Activated T-helper 1 cell treated with anti-CD3 and anti-CD28 coated beads, Interleukin-2, amount 50 U/mL, for 16 hours (primary cell): ENCODE measurements at places on chromosomes 7 and 10.

DNA sequence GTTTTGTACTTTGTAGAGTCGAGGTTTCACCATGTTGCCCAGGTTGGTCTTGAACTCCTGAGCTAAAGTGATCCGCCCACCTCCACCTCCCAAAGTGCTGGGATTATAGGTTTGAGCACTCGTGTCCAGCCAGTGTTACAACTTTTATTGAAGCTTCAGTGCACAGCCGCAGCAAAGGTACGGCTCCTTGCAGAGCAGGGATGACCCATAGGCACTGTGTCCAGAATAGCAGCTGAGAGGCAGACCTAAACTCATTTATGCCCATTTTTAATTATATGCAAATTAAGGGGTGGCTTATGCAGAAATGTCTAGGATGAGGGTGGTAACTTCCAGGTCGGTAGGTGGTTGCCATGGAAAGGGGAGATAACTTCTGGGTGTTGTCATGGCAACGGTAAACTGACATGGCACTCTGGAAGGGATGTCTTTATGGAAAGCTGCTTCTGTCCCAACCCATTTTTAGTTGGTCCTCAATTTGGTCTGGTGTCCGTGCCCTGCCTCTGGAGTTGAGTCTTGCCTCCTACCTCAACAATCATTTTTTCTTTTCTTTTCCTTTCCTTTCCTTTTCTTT, 22.7 kb downstream of the NYAP1 start:
- no peak for DNase-seq

DNA sequence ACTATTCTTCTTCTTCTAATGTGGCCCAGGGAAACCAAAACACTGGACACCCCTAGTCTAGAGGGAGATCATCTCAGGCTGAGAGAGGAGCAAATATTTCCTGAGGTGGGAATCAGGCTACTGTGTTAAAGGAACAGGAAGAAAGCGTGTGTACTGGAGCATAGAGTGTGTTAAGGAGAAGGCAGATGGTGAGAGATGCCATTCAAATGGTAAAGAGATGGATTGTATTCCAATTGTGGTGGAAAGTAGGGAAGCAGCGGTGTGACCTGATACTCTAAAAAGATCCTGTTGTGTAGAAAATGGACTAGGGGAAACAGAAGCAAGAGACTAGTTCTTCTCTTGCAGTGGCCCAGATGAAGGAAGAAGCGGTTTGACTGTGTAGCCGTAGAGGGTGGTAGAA, 31.2 kb downstream of the RAB18 start:
- DNase-seq, result no peak

DNA sequence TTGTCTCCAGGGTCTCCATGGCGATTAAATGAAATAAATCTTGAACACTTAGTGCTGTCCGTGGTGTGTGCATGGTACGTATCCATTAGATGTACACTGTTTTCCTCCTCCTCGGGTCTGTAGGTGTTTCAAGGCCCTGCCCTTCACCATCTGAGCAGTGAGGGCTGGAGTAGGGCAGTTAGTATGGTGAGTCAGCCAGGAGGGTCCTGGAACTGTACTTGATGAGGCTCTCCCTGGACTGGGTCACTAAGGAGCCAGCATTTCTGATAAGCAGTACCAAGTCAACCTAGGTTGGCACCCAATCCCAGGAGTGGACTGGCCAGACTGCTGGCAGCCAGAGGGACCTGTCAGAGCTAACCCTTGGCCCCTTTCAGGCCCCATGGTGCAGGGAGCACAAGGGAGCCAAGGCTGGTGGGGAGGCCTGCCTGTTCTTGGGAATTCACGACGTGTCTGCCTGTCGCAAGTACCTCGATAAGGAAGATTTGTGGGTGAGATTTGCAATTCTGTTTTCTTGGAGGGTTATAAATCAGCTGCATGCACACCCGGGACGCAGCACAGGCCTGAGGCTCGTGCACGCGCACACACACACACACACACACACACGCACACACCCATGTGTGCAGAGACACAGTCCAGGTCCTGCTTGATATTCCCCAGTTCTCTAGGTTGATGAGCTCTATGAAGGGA, 114.2 kb downstream of the ZMIZ1 start:
- no peak for DNase-seq

DNA sequence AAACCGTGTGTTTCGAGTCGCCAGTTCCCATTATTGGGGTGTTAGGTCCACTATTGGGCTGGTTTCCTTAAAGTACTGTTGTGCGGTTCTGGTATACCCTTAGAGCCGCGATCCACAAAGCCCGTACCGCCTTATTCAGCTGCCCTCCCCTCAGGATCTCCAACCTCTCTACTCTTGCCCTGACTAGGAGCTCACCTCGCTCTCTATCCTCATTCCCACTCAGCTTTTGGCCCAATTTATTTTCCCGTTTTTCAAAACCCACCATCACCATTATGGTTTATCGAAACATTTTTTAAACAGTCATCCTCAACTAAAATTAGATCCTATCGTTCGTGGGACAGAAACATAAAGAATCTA, 461 bp upstream of the ETV1 start:
- DNase-seq, result no peak

GRCh38 chr7:135512135-135512887, 2.4 kb upstream of the CNOT4 start:
- DNase-seq, result no peak

- DNase-seq, result no peak
Measured at GRCh38 chr7:30363778-30364563, 79.6 kb downstream of the ZNRF2 start.

DNA sequence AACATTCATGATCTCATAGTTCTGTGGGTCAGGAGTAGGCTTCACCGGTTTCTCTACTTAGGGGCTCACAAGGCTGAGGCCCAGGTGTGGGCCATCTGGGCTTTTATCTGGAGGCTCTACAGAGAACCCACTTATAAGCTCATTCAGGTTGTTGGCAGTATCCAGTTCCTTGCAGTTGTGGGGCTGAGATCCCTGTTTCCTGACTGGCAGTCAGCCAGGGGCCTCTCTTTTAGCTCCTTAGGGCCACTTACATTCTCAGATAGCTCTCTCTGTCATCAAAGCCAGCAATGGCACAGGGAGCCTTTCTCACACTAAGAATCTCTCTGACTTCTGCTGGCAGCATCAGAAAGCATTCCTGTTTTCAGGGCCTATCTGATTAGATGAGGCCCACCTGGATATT, 18.2 kb upstream of the HECTD2 start:
- no peak for DNase-seq

DNA sequence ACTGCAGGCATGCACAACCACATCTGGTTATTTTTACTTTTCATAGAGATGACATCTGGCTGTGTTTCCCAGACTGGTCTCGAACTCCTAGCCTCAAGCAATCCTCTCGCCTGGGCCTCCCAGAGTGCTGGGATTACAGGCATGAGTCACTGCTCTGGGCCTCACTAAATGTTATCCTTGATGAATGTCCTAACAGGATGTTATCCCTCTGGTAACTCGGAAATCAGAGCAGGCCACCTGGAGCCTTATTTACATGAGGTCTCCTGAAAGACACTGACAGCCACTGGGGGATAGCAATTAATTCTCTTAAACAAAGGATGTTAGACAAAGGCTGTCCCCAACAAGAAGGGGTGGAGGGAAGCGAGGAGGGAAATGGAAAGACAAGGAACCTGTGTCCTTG, 4.5 kb upstream of the ZNF438 start:
- DNase-seq, result no peak

DNA sequence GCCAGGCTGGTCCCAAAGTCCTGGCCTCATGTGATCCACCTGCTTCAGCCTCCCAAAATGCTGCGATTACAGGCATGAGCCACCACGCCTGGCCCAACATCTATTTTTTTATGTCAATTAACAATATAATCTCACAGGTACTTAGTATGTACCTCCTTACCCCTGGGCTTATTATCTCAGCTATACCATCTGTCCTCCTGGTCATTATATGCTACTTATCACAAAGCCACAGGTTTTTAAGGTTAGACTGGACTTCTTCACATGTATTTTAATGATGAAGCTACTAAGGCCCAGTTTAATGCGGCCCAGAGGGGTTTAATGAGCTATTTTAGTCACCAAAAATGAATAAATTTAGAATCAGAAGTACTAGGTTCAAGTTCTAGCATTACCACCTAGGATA, 3.4 kb downstream of the NSUN6 start:
- DNase-seq, result no peak

GRCh38 chr10:77195101-77195500, 442.5 kb downstream of the KCNMA1 start:
- no peak for DNase-seq

DNA sequence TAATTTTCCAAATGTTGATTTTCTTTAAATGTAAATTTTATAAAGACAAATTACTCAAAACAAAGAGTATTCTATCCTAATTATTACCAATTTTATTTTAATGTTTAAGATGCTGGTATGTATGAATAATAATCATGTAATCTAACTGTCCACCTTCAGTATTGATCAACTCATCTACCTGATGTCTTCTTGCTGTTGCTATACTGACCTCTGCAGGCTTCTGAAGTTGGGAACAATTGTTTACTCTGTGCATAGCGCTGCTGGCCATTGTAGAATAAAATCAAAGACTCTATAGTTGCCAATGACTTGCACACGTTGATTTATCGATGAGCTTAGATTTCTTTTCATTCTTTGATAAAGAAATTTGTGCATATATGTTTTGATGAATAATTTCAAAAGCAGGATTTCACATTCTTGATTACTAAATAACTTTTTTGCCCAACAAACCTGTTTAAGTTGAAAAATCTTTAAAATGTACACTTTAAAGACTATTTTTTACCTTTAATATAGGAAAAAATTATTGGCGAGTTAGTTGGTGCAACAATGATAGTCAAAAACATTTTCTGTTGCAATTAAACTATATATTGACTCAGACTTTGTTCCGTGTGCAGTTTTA, 282.3 kb downstream of the TFEC start:
- DNase-seq, result no peak

DNA sequence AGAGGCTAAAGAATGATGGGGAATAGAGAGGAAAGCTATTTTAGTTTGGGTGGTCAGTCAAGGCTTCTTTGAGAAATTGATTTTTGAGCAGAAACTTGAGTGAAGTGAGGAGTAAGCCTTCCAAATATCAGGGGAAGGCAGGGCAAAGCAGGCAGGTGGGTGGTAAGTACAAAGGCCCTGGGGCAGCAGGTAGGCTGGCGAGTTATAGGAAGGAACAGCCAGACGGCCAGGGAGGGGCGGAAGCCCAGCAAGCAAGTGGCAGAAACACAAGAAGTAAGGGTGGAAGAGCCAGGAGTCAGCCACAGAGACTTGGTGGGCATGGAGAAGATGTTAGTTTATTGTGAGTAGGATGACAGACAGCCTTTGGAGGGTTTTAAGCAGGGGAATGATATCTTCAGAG, 34.9 kb downstream of the VWA2 start:
- no peak for DNase-seq

GRCh38 chr7:45881280-45881758, 7.0 kb upstream of the IGFBP1 start:
- no peak for DNase-seq

DNA sequence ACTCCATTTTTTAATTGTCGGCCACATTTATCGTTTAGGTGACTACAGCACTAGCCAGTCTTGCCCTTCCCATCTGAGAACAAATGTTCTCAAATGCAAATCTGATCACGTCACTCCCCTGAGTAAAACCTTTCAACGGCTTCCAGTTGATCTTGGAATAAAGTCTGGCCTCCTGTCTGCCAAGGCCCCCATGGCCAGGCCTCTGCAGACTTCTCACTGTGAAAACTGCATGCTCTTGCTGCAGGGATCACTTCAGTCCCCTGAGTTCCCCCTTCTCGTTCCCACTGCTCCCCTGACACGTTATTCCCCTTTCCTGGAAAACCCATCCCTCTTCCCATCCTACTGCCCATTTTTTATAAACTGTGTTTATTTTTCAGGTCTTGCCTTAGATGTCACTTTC, 124.1 kb upstream of the NEBL start:
- no peak for DNase-seq

DNA sequence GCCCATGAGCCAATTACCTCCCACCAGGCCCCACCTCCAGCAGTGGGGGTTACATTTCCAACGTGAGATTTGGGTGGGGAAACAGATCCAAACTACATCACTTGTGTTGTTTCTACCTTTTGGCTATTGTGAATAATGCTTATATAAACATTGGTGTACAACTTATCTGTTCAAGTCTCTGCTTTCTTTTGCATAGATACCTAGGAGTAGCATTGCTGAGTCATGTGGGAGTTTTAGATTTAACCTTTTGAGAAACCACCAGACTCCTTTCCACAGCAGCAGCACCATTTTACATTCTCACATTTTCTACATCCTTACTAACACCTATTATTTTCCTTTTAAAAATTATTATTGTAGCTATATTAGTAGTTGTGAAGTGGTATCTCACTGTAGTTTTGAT, 14.4 kb upstream of the FRA10AC1 start:
- DNase-seq, result no peak

- no peak for DNase-seq
Measured at GRCh38 chr10:44725404-44725803, 185.7 kb upstream of the TMEM72 start.

DNA sequence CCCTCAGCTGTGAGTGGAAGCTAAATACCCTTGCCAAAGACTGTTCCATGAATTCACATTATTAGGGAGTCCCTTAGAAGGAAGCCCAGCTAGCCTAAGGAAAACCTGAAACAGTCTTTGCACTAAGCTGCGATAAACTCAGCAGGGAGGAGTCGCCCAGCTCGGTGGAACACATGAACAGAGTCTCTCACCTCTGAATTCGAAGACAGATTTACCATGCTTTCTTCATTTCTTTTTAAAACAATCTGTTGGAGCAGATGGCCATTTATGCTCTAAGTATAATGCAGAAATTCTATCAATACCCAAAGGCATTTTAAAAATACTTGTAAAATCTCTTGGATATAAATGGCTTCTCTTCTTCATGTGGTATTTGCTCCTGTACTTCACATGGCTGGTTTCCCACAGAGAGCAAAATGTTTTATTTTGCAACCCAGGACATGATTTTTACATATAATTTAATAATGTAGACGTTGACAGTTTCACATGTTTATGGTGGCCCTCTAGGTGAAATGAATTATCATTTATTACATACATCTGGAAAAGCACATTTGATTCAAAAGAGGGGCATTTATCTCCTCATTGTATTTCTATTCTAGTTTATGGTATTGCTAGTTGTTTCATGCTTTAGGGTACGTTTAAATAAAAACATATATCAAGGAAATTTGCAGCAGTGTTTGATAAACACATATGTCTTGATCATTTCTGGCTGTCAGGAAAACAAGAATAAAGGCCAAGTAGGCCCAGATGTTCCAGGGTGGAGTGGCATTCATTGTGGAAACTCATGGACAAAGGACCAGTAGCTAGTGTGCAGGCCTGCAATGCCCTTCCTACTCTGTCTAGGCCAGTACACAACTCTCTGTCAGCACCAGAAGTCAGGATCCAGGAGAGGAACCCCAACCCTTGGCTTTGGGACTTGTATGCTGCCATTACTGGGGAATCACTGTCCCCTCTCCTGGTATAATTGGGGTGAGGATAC, 52.2 kb downstream of the LRGUK start:
- no peak for DNase-seq
